ENCODE measurements at places on chromosomes 4 and X.

GRCh38 chr4:30717208-30718020, 2.8 kb upstream of the PCDH7 start:
- DNase-seq: no peak

DNA sequence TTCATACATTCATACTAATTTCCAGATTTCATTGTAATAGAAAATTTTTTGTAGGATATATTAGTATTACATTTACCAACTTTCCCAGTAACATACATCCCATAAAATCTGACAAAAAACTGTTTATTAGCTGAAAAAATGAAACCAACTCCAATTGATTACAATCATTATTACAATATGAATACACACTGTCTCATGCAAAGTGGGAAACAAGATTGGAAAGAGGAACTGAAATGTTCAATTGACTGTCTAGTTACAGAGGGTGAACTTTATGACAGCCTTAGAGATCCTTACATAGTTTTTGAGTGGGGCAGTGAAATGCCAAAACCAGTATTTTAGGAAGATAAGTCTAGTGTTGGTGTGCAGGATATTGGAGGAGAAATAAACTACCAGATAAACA, 2.3 kb upstream of the AMBN start:
- no peak for DNase-seq

DNA sequence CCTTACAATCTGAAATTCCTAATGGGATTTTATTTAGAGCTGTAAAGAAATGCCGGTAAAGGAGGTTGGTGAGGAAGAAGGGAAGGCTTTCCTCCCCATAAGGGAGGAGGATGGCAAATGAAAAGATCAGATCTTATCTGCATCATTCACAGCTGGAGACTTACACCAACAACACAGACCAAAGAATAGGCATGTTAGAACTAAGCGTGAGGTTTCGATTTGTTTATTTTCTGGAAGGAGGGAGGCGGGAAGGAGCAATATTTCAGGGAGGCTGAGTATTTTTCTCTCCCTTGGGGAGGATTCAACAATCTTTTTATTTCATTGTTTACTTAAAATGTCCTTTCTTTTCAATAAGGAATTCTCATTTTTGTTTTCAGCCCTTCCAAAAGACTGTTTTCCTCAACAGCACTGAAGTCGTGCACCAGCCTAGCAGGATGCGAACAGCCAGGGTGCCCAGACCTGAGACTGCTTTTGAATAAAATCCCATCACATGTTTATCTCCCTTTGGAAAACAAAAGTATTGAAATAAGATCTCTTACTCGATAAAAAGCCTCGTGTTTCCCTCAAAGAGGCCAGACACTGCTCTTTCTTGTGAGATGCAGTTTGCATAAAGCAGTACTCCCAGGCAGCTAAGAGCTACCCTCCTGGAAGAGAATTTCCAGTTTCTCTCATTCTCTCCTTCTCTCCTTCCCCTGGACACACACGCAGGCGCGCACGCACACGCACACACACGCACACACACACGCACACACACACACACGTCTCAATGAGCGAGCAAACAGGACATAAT, 236.1 kb downstream of the MGST2 start:
- no peak for DNase-seq

DNA sequence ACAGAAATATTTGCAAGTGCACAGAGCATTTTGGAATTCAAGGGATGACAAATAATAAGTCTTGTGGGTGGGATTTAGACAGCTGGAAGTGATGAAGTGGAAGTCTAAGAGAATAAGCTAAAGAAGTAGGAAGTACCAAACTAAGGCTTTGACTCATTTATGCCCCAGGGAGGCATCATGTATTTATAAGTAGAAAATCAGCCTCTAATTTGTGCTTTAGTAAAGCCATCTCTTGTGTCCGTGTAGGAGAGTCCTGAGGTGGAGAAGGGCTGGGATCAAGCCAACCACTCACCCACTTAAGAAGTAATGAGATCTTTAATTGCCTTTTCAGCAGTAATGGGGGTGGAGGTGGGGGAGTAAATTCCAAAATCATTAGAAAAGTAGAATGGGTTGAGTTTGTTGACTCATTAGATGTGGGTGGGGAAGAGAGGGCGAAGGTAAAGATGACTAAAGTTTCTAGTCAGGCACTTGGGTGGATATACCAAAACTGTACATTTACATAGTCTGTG, 356.7 kb downstream of the STIM2 start:
- no peak for DNase-seq

GRCh38 chr4:70746179-70746839, 24.5 kb downstream of the RUFY3 start:
- DNase-seq: peak; percentile 18

DNA sequence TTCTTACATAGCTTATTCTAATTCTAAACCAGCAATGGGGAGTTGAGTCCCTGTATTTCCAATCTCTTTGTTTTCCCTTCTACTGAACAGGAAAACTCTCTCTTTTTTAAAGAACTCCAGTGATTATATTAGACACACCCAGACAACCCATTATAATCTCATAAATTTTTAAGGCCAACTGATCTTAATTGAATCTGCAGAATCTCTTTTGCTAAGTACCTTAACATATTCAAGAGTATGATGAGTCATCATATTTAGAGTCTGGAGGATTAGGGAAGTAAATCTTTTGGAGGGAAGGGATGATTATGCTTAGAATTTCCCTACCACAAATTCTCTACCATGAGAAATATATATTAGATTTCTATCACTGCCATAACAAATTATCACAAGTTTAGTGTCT, 705.1 kb downstream of the CENPC start:
- DNase-seq: no peak

- DNase-seq: no peak
Observed at GRCh38 chr4:81455897-81456296, 15.8 kb downstream of the RASGEF1B start.

Data from inflammatory macrophage (primary cell).